ENCODE measurements at places on chromosomes 1 and 21.

- peak; percentile 55 for DNase-seq
These were observed 39.4 kb upstream of the BCL10 start for GRCh38 chr1:85315789-85316188.

GRCh38 chr1:179121159-179121938 lies 39.5 kb downstream of the TOR3A start:
- DNase-seq, result peak; percentile 66

DNA sequence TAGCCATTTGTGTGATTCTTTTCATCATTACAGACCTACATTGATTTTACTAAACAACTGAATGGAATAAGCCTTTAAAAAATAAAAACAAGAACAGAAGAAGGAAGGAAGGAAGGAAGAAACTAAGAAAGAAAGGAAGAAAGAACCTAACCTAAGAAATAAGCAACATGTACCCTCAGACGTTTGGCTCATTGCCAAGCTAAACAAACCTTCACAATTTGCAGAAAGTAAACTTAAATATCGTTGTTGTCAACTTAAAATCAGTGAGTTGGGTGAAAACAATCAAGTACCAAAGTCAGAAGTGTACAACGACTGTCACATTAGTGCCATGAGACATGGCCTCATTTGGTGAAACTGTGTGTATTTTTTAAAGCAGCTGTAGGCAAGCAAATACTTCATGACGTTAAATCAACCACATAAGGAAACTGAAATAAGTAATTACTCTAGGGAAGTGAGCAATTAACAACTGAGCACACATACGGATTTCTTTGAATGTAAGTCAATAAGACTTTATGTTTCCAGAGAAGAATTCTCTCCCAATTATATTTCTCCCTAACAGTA lies 313.1 kb upstream of the TMPRSS15 start:
- DNase-seq, result no peak

GRCh38 chr1:103960045-103960444 lies 210.3 kb downstream of the AMY1C start:
- no peak for DNase-seq

DNA sequence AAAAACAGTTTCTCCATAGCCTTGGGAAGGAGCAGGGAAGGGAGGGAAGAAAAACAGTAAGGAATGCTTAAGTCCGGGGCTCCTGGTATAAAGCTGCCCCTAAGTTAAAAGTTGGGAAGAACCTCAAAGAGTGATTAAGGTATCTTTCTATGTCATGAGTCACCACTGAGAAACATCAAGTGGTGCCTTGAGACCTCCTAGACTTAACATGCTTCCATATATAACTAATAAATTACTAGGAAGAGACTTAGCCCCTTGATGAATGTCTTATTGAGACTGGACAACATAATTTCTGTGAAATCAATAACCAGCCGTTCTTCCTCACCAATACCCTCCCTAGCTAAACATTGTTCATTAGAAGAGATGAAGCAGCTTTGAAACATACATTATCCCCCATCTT lies 121.8 kb upstream of the SLC44A3 start:
- peak; percentile 49 for DNase-seq

DNA sequence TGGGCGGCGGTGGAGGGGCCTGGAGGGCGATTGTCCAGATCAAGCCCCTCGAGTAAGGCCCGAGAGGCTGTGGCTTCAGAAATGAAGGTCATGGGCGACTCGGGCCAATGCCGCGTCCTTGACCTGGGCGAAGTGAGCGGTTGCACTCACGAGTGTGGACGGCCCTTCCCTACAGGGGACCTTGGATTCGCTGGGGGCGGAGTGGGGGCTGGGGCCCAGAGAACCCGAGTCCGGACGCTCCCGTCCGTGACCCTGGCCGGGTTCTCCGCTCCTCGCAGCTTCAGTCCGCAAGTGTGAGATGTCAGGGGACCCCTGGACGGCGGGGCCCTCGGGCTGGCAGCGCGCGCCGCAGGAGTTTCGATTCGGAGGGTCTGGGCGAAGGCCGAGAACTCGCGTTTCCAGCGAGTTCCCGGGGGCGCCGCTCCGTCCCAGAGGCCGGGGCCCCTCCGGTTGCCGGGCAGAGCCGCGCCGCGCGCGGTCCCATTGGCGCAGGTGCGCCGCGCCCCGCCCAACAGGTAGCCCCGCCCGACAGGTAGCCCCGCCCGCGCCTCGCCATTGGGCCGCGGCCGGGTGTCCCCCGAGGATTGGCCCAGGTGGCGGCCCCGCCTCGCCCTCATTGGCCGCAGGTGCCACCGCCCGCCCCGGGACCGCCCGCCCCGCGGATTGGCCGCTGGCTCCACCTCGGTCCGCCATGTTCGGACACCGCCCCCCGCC lies at the start of gene PRKCZ:
Gene PRKCZ (plus strand): TSS at position 694 of the 714 bp plus-strand sequence. CDS start 220 bp downstream, outside the sequence.
- DNase-seq, result no peak

DNA sequence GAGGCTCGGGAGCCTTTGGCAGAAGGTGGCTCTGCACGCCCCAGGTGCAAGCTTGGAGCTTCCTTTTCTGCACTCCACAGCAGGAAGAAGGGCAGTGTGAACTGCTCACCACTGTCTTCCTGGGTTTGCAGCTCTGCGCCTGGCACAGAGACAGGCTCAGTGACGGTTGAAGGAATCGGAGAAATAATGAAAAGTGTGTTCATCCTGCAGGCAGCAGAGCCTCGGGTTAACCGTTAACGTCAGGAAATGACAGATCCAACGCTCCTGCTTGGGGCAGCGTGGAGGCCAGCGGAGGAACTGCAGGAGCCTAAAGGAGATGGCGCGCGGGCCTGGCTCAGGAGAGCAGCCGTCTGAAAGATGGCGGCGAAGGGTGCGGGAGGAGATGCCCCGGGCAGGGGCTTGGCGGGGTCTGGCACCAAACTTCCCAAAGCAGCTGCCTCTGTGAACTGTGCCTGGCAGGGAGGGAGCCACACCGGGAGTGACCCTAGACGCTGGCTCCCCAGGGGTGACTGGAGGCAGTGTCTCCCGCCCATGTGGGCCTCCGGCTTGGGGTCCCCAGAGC lies 10.9 kb upstream of the SAMD11 start:
- DNase-seq, result no peak

DNA sequence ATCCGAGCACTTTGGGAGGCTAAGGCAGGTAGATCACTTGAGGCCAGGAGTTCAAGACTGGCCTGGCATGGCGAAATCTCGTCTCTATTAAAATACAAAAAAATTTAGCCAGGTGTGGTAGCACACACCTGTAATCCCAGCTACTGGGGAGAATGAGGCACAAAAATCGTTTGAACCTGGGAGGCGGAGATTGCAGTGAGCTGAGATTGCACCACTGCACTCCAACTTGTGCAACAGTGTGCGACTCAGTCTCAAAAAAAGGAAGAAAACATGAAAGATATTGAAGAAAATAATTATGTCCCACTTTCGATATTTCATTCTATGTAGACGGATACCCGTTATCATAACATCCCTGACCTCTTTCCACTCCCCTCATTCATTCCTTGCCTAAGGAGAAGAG lies 19.2 kb downstream of the TUT4 start:
- no peak for DNase-seq

DNA sequence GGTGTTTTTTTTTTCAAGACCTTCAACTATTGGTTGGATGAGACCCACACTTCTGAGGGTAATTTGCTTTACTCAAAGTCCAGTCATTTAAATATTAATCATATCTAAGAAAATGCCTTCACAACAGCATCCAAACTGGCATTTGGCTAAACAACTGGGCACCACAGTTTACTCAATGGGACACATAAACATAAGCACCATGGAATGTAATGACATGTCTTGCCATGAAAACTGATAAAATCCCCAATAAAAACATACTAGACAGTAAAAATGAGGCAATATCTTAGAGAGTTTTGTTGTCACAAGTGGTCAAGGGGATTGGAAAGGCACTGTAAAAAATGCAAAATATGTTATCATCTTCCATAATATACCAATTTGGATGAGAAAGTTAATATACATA lies 838.8 kb upstream of the ADAMTS5 start:
- DNase-seq, result no peak

GRCh38 chr1:227437495-227438008 lies 119.3 kb upstream of the CDC42BPA start:
- peak; percentile 71 for DNase-seq

DNA sequence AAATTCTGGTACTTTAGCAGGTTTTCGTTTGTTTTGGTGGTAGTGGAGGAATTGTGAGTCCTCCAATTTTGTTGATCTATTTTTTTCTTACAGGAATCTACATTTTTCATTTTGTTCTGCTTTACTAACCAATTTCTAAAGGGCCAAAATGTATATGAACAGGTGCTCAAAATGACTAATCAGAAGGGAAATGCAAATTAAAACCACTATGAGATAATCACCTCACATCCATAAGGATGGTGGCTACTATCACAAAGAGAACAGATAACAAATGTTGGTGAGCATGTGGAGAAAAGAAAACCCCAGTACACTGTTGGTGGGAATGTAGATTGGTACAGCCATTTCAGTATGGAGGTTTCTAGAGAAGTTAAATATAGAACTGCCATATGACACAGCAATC lies 134.2 kb downstream of the LMO4 start:
- no peak for DNase-seq

GRCh38 chr1:71492298-71493041 lies 411.6 kb upstream of the ZRANB2 start:
- DNase-seq, result no peak

GRCh38 chr1:28744184-28744583 lies 7.4 kb downstream of the YTHDF2 start:
- no peak for DNase-seq

GRCh38 chr1:89149229-89149628 lies 23.3 kb upstream of the GBP2 start:
- peak; percentile 52 for DNase-seq

- no peak for DNase-seq
These were observed 82.9 kb upstream of the DSCAM start for GRCh38 chr21:40929833-40930232.

DNA sequence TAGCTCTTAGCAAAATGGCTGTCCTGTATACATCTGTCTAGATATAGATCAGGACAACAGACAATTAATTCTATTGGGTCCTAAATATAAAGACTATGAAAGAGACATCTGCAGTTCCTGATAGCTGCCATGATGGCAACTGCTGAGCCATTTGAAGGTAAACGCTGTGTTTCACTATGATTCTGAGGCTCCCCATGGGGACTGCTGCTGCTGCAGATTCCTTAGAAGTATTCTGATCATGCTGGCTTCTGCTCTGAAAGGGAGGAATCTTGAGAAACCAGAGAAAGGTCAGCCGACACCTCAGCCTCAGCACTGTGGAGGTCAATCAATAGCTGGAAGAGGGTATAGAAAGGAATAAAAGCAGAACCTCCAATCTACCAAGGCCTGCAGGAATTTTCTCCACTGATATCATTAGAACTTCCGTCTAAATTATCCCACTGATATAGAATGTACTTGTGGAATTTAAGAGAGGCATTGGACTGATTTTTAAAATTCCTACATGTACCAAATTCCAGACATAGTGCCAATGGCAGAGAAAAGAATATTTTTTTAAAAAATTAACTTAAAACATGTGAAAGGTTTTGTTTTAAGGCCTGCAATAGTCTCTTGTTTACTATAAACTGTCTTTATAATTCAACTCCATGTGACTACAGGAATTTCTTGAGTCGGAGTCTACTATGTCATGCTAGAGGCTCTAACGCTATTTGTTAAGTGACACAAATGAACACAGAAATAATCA lies 53.2 kb downstream of the DDAH1 start:
- DNase-seq, result no peak

- DNase-seq, result no peak
These were observed 654.6 kb upstream of the NEGR1 start for GRCh38 chr1:72936942-72937341.

DNA sequence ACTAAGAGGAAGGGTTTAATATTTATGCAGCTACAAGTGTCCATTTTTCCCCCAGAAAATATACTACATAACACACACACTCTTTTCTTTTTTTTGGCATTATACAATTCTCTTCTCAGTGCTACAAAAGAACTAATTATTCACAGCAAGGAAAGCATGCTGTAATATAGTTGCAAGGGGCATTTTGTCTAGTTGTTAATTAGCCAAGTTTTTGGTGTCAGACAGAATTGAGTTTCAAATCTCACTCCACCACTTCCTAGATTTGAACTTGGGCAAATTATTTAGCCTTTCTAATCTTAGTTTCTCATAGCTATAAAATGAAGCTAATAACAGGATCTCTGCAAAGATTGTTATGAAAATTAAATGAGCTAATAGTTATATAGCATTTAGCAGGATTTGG lies 60.0 kb upstream of the VTCN1 start:
- no peak for DNase-seq

DNA sequence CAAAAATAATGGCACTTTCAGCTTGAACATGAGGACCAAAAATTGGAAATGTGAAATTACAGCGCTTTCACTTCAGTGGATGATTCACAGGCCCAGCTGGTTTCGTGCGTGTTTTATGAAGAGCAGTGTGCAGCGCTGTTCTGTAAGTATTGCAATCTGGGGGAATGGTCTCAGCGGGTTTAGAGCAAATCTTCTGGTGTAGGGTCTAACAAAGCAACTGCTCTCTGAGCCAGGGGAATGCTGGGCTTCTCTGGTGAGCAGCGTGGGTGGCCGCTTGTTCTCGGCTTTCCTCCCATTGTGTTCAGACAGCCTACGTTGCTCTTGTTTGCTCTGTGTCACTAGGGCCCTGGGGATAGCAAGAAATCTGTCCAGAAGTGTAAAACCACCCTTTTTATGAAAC lies 42.4 kb upstream of the GADD45A start:
- no peak for DNase-seq

GRCh38 chr1:27372022-27372807 lies 2.4 kb downstream of the FCN3 start:
- DNase-seq, result no peak

DNA sequence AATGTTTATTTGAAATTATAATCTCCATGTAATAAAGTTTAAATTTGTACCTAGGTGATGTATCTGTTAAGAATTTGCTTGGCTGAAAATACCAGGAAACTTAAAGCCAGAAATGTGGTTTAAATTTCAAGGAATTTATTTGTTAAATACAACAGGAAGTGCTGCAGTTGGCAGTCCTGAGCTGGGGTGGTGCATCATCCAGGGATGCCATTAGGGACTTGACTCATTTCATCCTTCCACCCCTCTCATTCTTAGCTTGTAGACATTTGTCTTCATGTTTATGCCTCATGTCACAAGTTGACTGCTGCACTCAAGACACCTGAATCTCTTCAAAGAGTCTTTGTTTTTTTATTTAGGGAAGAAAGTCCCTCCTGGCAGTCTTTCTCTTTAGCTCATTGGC lies 175.9 kb downstream of the LHX8 start:
- DNase-seq, result no peak

DNA sequence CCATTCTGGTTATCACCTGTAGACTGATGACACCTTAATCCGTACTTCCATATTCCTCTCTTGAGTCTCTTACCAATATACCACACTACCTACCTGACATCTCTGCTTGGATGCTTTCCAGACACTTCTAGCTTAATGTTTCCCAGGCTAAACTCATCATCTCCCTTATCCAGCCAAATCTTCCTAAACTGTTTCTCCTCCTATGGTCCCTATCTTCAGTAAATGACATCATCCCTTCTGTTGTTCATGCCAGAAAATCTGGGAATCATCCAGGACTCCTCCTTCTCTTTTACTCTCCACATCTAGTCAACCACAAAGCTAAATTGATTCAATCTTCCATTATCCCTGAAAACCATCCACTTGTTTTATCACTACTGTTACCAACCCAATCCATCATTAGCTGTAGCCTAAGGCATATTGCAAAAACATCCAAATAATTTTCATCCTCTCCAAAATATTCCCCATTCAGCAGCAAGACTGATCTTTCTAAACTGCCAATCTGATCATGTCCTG lies 464.1 kb upstream of the BEND5 start:
- no peak for DNase-seq

Measured in mesenchymal stem cell (in vitro differentiated cells and primary cell).